ENCODE measurements at places on chromosomes 3 and 15.

- DNase-seq, result no peak
These were observed 113.8 kb upstream of the EPHA6 start for GRCh38 chr3:96700322-96701315.

DNA sequence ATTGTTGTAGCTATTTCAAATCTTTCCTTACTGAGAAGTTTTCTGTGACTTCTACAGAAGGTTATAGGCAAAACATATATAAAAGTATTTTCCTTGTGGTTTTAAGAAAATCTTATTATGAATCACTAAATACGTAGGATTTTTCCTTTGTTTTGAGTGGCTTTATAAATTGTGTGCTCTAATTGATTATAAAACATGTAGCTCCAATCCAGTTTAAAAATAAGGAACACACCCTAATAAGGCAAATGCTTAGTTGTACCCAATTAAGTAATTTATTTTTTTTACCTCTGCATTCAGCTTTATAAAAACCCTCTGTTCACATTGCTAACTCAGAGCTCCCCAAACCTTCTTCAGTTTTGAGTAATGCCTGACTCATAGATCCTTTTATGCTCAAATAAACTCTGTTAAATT lies 408.0 kb downstream of the NAALADL2 start:
- no peak for DNase-seq

- no peak for DNase-seq
These were observed 114.8 kb upstream of the RARB start for GRCh38 chr3:25313286-25313685.

DNA sequence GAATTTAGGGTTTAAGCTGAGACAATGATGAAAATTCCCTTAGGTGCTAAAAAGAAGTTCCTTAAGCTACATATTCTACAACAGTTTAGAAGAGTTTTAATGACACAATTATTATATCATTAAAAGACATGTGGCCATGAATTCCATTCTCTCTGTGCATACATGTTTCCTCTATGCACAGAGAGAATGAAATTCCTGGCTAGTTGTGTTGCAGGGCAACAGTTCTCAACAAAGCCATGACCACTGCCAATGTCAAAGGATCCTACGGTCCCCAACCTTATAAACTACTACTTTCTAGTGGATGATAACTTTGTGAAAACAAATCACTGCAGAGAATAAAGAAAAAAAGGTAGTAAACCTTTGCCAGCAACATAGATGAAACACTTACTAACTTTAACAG lies 122.7 kb downstream of the OTOL1 start:
- no peak for DNase-seq

GRCh38 chr15:49831206-49831965 lies 210.5 kb downstream of the DTWD1 start:
- no peak for DNase-seq

- DNase-seq, result no peak
These were observed 9.3 kb upstream of the MELTF start for GRCh38 chr3:197038679-197039462.

- no peak for DNase-seq
These were observed 1.7 kb downstream of the LTK start for GRCh38 chr15:41511899-41512369.

DNA sequence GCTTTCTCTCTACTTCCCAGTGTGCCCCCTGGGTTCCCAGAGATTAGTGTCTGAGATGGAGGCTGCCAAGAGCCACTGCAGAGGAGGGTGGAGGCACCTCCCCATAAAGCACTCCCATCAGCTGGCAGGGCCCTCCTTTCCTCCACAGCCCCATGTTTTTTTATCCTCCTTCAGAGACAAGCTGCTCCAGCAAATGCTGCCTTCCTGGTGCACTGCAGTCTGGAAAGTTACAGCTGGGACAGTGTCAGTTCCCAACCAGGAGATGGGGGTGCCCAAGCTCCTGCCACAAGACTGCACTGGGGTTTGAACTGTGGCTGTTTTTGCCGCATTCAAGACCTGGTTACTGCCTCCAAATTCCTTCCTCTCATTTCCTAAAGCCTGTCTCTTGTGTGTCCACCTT lies 206.1 kb downstream of the CADPS start:
- no peak for DNase-seq

GRCh38 chr3:46778101-46778500 lies 60.4 kb upstream of the PRSS50 start:
- DNase-seq, result no peak

- no peak for DNase-seq
These were observed 21.3 kb downstream of the MME start for GRCh38 chr3:155101398-155101797.

- DNase-seq, result no peak
These were observed 53.4 kb downstream of the ITPR1 start for GRCh38 chr3:4546346-4547178.

GRCh38 chr3:55537129-55537528 lies 50.0 kb upstream of the WNT5A start:
- DNase-seq, result no peak

DNA sequence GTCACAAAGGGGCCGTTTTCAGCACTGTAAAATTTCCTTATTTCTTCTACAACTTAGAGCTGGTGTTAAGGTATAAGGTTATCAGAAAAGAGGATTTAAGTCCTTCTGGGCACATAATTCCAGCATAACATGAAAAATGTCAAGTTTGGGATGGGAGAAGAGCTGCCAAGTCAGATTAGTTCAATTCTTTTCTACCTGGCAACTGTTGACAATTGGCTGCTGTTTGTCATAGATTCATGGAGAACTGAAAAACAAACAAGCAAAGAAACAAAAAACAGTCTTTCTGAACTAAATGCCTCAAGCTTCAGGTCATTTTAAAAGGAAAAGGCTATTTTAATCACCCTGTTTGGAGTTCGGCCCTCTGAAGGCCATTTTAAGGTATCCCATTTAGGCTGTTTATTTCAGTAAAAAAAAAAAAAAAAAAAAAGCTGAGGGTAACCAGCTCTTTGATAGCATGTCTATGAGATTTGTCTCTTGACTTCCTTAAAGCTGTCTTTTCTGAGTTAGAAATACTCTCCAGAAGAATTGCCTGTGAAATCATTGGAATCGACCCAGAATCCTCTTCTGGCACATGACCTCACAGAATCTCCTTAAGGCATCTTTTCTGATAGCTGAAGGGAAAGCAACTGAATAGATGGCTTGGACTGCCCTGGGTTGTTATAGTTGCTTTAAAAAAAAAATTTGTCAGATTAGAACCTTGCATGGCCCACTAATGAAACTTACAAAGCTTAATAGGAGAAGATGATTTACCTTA lies 173.3 kb downstream of the SEMA6D start:
- DNase-seq, result no peak

- no peak for DNase-seq
These were observed 16.3 kb downstream of the NUDT16 start for GRCh38 chr3:131397889-131398288.

- no peak for DNase-seq
These were observed 26.0 kb upstream of the CA12 start for GRCh38 chr15:63407612-63408011.

DNA sequence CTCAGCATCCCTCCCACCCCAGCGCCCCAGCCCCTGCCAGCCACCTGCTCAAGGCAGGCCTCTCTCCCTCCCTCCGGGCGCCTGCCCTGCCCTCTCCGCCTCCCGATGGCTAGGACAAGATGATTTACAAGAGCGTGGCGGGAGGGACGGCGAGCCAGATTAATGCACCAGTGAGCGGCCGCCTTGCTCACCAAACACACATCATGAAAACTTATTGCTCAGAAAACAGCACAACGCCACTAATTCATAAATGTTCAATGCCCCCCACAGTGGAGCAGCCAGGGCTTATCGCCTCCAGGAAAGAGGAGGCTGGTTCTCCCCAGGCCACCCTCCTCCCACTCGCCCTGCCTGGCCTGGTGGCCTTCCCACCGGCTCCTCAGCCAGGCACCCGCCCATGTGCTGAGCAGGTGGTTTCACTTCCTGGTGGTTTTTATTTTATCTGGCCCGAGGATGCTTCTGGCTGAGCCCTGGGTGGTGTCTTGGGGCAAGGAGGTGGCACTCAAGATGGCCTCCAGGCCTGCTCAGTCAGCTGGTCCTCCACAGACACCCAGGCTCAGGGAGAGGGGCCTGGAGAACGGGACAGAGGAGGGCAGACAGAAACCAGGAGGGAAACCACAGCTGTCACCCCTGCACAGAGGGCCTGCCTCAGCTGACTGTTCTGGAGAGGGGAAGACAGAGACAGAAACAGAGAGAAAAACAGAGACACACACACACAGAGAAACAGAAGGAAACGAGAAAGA lies 284.9 kb downstream of the UACA start:
- DNase-seq, result no peak

GRCh38 chr15:66774001-66774814 lies 72.2 kb downstream of the SMAD6 start:
- DNase-seq, result peak; percentile 62

DNA sequence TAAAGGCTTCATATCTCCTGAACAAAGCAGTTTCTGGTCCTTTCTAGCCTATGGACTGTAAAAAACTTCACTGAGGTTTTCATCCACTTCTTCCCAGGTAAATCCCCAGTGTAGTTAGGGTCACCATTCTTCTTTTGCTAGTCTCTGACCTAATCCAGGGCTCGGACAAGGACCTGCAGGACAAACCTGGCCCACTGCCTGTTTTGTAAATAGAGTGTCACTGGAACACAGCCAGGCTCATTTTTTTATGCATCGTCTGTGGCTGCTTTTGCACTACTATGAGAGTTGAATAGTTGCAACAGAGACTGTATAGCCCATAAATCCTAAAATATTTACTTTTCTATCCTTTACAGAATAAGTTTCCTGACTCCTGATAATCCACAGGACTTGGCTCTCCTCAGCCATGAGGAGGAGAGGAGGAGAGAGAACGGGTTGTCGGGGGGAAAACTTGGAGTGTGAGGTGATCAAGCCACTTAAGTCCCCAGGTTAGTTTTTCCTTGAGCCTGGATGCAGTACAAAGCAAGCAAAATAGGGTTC lies 29.0 kb downstream of the CCR3 start:
- DNase-seq, result no peak

DNA sequence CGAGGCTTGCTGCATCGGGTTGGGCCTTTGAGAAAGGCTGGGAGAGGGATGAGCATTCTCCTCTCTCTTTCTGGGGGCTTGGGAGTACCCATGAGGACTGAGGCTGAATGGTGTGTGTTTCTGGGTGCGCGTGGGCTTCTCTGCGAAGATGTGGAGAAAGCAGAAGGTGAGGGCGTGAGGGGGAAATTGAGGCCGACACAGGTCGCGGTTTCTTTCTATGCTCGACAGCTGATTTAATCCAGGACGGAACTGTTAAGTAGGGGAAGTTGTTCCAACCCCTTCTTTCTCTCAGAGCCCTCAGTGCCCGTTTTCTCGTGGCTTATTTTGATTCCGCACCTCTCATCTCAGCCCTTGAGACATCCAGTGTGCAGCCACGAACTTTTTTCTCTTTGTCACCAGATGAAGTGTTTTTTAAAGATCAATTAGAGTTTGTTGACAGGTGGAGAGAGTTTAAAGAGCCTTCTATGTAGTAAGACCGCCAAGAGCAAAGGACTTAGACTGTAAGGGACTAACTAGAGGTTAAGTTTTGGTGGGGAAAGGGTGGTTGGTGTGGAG lies 711 bp downstream of the STARD9 start:
- DNase-seq, result no peak

DNA sequence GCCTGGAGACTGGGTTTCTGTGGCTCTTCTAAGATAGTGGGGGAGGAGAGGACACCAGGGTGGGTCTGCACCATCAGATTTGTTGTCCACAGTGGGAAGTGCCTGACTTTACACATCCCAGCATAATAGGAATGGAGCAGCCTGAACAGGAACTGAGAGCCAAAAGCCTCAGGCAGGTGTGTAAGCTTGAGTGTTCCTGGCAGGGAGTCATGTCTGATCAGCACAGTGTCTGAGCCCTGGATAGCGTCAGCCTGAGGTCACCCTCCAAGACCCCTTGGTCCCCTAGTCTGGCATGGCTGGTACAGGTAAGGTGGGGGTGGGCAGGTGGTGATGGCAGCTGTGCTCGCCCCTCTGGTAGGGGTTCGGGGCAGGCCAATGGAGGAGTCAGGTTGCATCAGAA lies 20.2 kb downstream of the INSYN1 start:
- no peak for DNase-seq

DNA sequence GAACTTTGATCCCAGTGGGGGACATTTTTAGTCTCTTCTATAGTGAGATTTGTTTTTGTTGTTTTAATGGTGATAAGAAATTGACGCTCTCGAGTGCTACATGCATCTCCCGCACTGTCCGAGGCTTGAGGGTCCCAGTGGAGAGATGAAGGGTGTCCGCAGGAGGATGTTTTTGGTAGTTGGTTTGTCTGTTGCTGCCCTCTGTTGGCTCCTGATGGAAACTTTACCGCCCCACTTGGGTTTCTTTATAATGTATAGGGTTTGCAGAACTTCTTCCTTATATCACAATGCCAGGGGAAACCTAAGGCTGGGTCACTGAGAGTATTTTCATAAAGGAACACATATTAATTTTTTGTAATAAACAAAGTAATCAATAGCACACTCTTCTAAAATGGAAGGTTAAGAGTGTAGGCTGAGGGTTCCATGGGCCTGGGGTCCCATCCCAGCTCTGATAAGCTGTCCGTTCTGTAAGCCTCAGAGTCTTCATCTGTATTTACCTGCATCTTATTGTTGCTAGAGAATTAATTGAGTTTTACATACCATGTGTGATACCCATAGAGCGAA lies 185.3 kb upstream of the FEZF2 start:
- DNase-seq, result no peak

DNA sequence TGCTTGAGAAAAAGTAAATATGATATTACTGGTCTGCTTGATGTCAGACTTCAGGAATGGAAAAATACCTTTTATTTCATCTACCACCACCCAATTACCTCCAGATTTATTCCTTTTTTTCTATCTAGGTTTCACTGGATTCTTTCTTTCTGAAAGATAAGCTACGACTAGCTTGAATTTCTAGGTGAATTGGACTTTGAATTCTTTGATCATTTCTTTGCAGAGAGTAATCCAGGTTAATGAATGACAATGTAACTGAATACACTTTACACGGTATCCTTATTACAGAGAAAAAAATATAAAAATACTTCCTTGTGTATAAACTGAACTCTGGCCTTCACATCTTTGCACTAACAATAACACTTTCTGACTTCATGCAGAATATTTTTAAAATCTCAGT lies 59.5 kb upstream of the TRPC1 start:
- no peak for DNase-seq

DNA sequence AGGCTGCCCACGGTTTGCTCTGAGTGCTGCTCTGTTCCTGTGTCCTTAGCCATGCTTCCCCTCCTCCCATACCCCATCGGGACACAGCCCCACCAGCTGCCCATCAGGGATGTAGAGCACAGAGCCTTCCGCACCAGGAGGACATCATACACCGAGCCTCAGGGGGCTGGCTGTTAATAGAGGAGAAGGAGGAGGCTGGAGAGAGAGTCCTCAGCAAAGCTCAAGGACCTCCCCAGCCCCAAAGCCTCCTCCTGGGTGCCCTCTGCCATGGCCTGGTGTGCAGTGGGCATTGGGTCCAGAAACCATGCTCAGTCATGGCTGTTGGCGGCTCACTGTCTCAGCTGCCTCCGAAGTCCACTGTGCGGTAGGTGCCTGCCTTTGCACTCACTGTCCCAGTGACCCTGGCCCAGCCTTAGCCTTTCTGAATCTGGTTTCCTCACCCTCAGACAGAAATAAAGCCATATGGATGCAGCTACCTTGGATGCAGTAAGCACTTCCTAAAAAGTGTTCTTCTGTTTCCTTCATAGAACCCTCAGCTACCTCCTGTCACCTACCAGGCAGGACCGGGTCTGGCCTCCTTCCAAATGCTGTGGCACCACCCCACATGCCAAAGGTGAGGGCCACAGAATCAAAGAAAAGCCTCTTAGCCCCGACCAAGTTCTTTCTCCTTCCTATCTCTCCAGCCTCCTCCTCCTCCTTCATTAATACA lies 53.9 kb downstream of the ACAD9 start:
- DNase-seq, result no peak

Measured in occipital lobe (tissue), 3 donors.